Naive thymus-derived CD4-positive, alpha-beta T cell (primary cell): ENCODE measurements at places on chromosomes 5 and 9.

DNA sequence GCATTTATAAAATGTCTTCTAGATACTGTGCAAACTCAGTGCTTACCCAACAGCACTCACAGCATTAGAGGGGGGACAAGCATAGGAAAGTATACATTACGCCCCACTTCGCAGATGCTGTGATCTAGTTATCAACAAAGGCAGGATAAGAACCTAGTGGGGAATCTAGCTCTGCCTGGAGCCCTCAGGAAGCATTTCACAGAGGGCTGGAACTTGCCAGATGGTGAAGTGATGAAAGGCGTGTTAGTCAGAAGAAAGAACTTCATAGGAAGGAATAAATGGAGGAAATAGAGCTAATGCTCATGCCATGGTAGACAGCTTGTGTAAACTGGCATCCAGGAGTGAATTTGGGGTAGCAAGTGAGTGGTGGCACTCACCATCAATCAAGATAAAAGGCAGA lies 25.8 kb downstream of the DIRAS2 start:
- DNase-seq = no peak
- no peak overlapping the region for H3K27ac ChIP-seq
- no peak overlapping the region for H3K4me3 ChIP-seq

GRCh38 chr9:136306211-136307208 lies 2.6 kb upstream of the CCDC187 start:
- no peaks in the 10 kb centered on the region for H3K36me3 ChIP-seq
- no peaks in the 10 kb centered on the region for H3K4me1 ChIP-seq
- DNase-seq = no peak
- H3K27ac ChIP-seq = no peak overlapping the region

GRCh38 chr9:105131981-105132380 lies 112.5 kb upstream of the SLC44A1 start:
- H3K4me1 ChIP-seq = peaks cover 41% of the 10 kb centered on the region
- no peaks in the 10 kb centered on the region for H3K36me3 ChIP-seq
- H3K27ac ChIP-seq = no peak overlapping the region

- H3K27ac ChIP-seq = no peak overlapping the region
- no peaks in the 10 kb centered on the region for H3K4me1 ChIP-seq
- no peaks in the 10 kb centered on the region for H3K36me3 ChIP-seq
- H3K4me3 ChIP-seq = no peak overlapping the region
These were observed 30.7 kb downstream of the GIN1 start for GRCh38 chr5:103089272-103089671.

DNA sequence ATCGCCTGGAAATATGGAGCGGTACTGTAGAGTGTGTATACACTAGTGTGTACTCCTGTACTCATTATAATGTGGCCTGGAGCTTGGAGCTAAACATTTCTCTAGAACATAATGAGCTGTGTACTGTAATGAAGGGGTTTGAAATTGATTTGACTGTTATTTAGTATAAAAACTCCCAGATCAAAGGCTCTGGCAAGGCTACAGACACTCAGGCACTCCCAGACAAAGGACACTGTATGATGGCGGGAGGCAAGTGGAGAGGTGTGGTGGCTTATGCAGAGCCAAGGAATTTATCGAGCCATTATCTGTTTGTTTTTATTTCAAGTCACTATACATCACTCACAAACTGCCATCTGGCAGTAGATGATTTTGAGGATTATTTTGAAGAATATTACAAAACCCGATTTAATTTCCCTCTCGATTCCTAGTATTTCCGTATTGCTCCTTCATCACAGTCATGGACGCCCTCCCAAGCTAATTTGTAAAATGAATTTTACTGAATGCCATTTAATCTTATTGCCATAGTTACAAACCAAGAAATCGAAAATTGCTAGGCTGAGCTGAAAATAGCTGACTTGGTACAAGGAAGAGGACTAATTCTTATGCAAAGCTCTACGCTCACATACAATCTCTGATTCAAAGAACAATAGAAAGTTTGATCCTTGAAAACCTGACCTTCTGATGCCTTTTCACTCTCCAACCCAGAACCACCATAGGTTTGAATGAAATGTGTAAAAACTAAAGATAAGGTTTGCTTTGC lies 240.2 kb upstream of the SEMA6A start:
- no peak for DNase-seq
- H3K27ac ChIP-seq = no peak overlapping the region
- H3K4me3 ChIP-seq = no peak overlapping the region
- no peaks in the 10 kb centered on the region for H3K27me3 ChIP-seq
- no peaks in the 10 kb centered on the region for H3K36me3 ChIP-seq

DNA sequence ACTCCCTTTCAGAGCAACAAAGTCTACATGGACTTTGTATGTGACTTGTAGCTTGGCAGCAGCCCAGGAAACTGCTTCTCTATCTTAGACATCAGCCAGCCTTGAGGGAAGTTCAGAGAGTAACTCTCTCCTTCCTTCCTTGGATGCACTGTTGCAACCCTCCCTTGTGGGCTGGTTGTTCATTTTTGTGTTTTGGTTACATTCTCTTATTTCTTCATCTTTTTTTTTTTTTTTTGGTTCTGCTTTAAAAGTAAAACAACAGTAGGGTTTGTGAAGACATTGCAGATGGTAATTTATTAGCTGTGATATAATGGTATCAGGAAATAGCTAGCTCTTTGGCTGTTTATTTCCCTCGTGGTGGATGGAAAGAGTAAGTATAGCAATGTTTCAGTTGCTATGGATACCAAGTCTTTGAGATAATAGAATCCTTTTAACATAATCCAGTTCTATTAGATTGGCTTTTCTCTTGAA lies 97.9 kb upstream of the MAMDC2 start:
- peaks cover 4% of the 10 kb centered on the region for H3K27me3 ChIP-seq
- no peak overlapping the region for H3K27ac ChIP-seq
- no peak overlapping the region for H3K4me3 ChIP-seq

DNA sequence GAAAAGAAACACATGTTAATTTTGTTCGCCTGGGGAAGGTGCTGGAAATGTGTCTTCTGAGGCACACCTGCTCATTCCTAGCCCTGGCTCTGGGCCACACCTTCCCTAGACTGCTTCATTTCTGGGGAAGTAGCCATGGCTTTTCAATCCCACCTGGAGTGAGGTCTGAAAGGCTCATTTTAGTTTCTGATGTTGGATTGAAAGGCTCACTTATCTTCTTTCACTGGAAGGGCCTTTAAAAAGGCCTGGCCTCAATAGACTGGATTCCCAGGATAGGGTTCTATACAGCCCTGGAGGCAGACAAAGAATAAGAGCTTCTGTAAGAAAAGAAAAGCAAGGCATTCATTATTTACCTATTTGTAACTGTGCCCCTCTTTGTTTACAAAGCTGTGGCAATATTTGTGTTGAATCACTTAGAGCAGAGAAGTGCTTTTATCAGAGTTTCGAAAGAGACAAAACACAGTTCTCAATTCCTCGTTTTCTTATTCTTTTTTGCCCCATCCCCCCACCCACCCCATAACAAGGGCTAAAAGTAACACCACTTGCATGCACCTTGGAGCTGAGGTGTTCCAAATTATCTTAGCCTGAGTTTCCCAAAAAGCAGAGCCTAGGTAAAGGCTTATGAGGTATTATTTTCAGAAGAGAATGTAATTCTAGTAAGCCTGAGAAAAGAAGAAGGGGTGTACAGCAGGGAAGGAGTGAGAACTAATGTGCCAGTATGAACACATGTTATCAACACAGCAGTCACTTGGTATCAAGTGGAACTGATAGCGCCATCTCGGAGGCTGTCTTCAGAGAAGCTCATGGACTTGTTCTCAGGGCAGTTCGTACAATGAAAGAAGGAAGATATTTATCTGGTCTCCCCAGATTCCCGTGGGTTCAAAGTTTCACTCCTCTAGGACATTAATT lies 413.1 kb downstream of the KCTD16 start:
- H3K4me1 ChIP-seq = no peaks in the 10 kb centered on the region
- H3K36me3 ChIP-seq = no peaks in the 10 kb centered on the region

GRCh38 chr5:126455728-126456127 lies 32.5 kb downstream of the GRAMD2B start:
- no peaks in the 10 kb centered on the region for H3K27me3 ChIP-seq
- peaks cover 22% of the 10 kb centered on the region for H3K4me1 ChIP-seq
- H3K4me3 ChIP-seq = no peak overlapping the region
- no peak for DNase-seq
- H3K27ac ChIP-seq = no peak overlapping the region

GRCh38 chr5:10760096-10760920 lies 726 bp downstream of the DAP start:
- H3K27me3 ChIP-seq = no peaks in the 10 kb centered on the region
- DNase-seq = no peak
- peak overlapping the region; percentile 83 for H3K27ac ChIP-seq

DNA sequence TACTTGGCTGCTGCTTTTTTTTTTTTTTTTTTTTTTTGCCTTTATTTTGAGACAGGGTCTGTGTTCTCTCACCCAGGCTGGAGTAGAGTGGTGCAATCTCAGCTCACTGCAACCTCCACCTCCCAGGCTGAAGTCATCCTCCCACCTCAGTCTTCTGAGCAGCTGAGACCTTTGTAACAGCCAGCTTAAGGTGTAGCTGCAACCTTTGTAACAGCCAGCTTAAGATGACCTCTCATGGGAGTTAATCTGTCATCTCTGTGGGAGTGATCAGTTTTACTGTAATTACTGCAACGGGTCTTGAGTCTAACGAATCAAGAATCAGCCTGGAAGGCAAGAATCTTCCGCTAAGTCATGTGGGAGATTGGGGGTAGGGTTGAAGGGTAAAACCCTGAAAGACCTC lies 31.6 kb upstream of the SNX2 start:
- no peaks in the 10 kb centered on the region for H3K27me3 ChIP-seq
- no peak for DNase-seq
- no peaks in the 10 kb centered on the region for H3K4me1 ChIP-seq
- no peak overlapping the region for H3K27ac ChIP-seq

DNA sequence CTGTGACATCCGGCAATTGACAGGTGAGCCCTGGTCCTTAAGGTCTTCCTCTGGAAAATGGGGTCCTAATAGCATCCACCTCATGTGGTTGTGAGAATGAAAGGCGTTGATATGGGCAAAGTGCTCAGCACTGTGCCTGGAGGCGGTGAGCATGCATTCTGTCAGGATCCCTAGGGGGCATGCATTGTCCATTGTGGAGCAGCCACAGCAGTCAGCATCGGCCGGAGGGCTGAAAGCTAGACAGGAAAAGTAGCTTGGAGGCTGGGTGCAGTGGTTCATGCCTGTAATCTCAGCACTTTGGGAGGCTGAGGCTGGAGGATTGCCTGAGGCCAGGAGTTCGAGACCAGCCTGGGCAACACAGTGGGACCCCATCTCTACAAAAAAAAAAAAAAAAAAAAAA lies 122.2 kb downstream of the LHX2 start:
- no peaks in the 10 kb centered on the region for H3K4me1 ChIP-seq
- DNase-seq = no peak
- H3K4me3 ChIP-seq = no peak overlapping the region
- no peaks in the 10 kb centered on the region for H3K36me3 ChIP-seq

GRCh38 chr5:107127878-107128277 lies 542.9 kb downstream of the EFNA5 start:
- no peak for DNase-seq
- H3K4me3 ChIP-seq = no peak overlapping the region
- H3K27me3 ChIP-seq = no peaks in the 10 kb centered on the region
- no peaks in the 10 kb centered on the region for H3K36me3 ChIP-seq

GRCh38 chr5:56523790-56524575 lies 290.9 kb upstream of the ANKRD55 start:
- H3K4me3 ChIP-seq = no peak overlapping the region
- no peaks in the 10 kb centered on the region for H3K27me3 ChIP-seq
- no peak for DNase-seq
- H3K36me3 ChIP-seq = no peaks in the 10 kb centered on the region
- H3K27ac ChIP-seq = no peak overlapping the region
- H3K4me1 ChIP-seq = no peaks in the 10 kb centered on the region

GRCh38 chr5:173778152-173778782 lies 109.9 kb upstream of the CPEB4 start:
- DNase-seq = no peak
- H3K27ac ChIP-seq = no peak overlapping the region
- H3K4me3 ChIP-seq = no peak overlapping the region
- peaks cover 6% of the 10 kb centered on the region for H3K4me1 ChIP-seq
- H3K36me3 ChIP-seq = no peaks in the 10 kb centered on the region
- H3K27me3 ChIP-seq = no peaks in the 10 kb centered on the region

GRCh38 chr9:88287972-88288371 lies 100.3 kb upstream of the SPIN1 start:
- H3K27ac ChIP-seq = no peak overlapping the region
- H3K4me1 ChIP-seq = no peaks in the 10 kb centered on the region
- H3K4me3 ChIP-seq = no peak overlapping the region
- no peaks in the 10 kb centered on the region for H3K36me3 ChIP-seq
- H3K27me3 ChIP-seq = no peaks in the 10 kb centered on the region
- no peak for DNase-seq

- no peak overlapping the region for H3K27ac ChIP-seq
- no peak for DNase-seq
- H3K4me1 ChIP-seq = no peaks in the 10 kb centered on the region
- no peaks in the 10 kb centered on the region for H3K27me3 ChIP-seq
These were observed 82.4 kb downstream of the SNCAIP start for GRCh38 chr5:122394284-122394930.

DNA sequence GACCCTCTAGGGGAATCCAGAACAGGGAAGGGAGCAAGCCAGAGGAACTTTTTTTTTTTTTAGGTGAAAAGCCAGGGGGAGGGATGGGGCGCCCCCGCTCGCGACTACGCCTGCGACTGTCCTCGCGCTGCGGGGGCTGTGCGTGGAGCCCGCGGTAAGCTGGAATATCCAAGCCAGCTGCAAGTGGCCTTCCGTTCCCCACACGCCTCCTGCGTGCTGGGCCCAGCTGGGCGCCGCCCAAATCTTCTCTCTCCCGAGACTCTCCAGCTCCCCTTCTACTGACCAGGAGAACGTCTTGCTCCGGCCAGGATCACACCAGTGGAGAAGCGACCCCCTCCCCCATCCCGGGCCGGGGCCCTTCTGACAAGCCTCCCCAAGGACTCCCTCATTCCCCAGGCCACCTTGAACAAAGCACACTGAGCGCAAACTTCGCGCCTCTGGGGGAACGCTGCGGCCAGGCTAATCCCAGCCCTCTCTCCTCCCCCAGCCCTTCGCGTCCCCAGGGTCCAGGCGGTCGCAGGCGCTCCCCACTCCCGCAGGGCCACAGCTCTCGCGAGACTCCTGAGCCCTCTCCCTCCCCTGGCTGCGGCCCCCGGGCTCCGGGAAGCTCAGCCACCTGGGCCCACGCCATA lies 6.6 kb downstream of the BARX1 start:
- H3K27ac ChIP-seq = no peak overlapping the region
- peaks cover 10% of the 10 kb centered on the region for H3K4me1 ChIP-seq
- H3K4me3 ChIP-seq = no peak overlapping the region
- peaks cover 4% of the 10 kb centered on the region for H3K27me3 ChIP-seq
- DNase-seq = no peak
